KBM-7 (cell line): ENCODE measurements at places on chromosomes 11 and 22.

DNA sequence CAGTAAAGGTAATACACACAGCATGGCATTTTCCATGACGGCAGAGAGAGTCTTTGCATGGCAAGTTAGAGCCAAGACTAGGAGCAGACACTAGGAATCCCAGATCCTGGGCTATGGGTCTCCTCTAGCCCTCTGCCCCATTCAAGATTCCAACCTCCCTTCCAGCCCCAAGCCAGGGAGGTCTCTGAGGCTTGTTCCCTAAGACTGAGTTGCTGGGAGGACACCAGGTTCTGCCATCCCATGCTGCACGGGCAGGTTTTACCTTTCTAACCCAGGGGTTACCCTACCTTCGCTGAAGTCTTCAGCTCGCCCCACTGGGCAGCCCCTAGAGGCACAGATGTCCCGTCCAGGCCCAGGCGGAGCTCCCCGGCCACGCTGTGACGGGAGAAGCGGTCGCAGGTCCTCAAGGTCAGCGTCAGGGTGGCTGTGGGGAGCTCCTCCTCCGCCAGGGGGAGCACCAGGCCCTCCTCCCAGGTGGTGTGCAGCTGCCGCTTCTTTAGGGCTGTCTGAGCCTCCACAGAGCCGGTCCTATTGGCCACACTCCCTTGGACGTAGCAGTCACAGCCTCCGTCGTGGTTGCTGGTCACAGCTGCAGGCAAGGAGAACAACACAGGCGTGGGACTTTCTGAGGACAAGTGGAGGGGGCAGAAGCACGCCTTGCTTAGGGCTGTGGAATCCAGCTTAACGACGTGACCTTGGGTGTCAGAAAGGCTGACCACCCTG, 33.8 kb downstream of the SYT13 start:
- peak; percentile 56 for DNase-seq

- DNase-seq: peak; percentile 9
Measured at GRCh38 chr11:5847711-5848110, 6.0 kb upstream of the OR52E6 start.

DNA sequence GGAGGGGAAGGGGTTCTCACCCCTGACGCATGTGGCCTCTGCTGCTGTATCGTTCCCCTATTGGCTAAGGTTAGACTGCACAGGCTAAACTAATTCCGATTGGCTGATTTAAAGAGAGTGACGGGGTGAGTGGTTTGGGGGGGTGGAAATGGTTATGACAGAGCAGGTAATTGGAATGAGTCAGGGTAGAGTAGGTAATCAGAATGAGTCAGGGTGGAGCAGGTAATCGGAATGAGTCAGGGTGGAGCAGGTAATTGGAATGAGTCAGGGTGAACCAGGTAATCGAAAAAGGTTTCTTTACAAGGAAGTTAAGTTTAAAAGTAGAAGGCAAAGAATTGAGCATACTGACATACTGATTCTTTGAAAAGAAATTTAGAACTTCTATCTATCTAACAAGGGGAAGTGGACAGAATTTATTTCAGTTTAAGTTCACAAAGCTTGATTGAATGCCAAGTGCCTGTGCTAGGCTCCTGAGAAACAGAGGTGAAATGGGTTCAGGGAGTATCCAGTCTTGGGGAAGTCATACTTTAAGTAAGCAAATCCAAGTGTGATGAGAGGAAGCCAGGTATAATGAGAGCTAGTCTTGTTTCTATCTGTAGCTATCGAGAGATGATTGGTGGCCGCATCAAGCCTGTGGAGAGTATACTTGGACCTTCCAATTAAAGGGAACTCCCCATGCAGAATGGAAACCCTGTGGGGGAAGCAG, 58.0 kb downstream of the C11orf91 start:
- no peak for DNase-seq

DNA sequence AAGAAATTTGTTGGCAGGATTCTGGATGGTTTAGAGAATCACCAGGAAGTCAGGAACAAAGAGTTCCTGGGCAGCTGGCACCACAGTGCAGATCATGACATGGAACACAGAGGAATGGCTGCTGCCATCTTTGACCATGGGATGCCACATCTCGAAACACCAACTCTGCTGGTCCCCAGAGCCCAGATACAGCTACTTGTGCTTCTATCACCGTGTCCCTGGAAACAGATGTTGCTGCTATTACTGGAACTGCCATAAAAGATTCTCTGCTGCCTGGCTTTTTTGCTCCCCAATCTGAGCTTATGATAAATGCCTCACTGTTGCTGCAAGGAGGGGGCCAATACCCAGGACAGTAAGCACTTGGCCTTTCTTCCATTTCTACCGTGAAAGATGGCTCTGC, 185.2 kb downstream of the CSNK2A3 start:
- no peak for DNase-seq

- no peak for DNase-seq
Measured at GRCh38 chr11:82406611-82407010, 327.1 kb downstream of the FAM181B start.

DNA sequence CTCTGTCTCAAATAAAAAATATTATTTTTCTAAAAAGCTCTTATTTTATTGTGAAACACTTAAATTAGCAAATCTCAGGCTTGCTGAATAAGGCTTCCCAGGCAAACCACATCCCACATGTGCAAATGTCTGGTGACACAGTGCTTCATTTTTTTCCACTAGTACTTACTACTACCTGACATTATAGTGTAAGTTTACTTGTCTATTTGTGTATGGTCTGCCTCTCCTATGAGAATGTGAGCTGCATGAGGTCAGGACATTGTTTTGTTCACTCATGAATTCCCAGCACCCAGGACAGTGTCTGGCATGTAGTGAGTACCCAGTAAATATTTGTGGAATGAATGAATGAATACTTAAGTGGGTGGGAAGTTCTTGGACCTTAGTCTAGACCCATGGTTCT, 103.1 kb downstream of the PTPRJ start:
- no peak for DNase-seq

DNA sequence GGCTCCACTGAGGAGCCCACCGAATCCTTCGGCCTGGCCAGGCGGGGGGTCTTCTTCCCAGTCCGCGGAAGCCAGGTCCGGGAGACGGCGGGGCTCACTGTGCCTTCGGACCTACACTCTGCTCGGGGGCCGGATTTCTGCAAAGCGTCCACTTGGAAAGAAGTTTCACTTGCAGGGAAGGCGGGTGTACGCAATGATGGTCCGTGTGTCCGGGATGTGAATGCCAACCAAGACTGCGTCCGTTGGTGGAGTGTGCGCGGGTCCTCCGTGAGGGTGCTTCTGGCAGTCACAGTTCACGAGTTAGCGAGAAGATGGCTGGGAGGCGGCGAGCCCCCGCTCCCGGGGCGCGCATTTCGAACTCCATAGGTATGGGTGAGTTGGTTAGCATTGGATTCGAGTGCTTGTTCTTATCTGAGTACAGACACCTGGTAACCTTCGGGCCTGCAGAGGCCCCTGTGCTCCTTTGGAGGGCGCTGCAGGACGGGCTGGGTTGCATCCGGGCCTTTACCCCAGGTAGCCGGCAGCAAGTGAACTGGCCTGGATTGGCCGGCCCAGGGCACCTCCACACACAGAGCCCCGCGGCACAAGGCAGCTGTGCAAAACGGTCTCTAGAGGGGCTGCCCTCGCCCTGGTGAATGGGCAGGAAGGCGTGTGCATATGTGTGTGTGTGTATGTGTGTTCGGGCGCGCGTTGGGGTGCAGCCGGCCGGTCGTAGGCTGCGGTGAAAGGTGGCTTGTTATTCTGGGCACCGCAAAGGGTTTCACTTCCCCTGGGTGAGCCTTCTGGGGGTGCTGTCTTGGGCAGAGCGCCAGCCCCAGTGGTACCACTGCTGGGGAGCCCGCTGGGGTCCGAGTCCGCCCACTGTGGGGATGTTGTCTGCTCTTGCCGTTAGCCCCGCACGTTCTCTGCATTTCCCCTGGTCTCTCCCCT, 13.3 kb upstream of the CYP2R1 start:
- DNase-seq: no peak

DNA sequence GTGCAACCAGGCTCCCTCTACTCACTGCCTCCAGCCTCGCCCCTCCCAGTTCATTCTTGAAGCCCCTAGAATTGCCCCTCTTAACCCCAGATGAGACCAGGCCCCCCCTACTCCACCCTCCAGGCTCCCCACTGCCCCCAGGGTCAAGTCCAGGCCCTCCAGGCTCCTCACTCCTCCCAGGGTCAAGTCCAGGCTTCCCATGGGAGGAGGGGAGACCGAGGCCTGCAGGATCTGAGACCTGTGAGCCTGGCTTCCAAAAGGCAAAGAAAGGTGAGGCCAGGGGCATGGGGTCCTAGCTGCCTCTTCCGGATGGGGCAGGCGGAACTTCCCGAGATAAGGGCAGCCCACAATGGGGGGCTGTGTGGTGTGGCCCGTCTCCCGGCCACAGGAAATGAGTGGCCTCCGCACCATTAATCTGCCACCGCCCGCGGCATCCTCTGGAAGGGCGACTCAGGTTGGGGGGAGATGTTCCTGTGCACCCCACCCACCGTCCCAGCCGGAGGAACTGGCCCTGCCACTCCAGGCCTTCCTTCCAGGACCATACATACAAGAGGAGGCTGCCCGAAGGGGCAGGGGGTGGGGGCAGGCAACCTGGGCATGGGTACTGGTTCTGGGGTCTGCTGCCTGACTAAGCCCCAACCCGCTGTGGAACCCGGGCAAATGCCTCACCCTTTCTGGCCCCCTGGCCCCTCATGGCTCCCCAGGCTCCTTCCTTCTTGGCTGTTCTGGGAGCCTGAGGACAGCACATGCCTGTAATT, 35.1 kb upstream of the WNT11 start:
- no peak for DNase-seq

DNA sequence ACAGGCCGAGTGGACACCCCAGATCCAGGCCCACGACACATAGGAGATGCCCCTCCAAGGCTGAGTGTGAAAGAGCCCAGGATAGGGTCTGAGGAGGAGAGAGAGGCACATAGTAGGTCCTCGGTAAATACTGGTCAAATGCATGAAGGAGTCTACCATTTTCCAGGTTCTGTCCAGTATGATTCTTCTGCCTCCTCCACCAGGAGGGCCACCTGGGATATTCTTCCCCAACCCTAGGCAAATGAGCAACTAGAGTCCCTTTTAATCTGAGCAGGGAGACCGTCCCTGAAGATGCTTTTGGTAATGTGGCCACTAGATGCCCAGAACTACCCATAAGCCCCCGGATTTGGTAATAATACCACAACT, 6.7 kb downstream of the PDGFB start:
- no peak for DNase-seq

DNA sequence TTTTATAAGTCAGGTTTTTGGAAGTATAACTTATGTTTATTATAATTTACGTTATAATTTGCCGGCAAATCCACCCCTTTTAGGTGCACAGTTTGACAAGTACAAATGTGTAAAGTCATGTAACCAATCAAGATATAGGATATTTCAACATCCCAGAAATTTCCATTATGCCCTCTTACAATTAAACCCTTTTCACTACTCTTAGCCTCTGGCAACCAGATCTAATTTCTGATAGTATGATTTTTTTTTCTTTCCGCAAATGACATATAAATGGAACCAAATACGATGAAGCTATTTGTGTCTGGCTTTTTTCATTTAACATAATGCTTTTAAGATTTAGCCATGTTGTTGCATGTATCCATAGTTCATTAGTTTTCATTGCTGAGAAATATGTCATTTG, 69.5 kb upstream of the HTATIP2 start:
- no peak for DNase-seq

GRCh38 chr11:118838905-118839553, 44.7 kb upstream of the CXCR5 start:
- DNase-seq: no peak

GRCh38 chr22:27750584-27751265, 50.8 kb downstream of the MN1 start:
- DNase-seq: no peak

- DNase-seq: no peak
Measured at GRCh38 chr11:82988936-82989627, 82.6 kb downstream of the RAB30 start.

DNA sequence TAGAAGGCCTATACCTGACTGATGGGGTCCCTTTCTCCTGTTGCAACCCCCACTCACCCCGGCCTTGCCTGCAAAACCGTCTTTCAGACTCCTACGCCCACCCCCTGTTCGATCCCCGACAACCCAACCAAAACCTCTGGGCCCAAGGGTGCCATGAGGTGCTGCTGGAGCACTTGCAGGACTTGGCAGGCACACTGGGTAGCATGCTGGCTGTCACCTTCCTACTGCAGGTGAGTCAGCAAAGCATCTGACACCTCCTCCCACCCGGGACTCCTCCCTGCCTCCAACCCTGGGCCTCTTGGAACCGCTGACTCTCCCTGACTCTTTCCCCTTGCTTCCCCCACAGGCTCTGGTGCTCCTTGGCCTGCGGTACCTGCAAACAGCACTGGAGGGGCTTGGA, 1.2 kb downstream of the ROM1 start:
- no peak for DNase-seq

DNA sequence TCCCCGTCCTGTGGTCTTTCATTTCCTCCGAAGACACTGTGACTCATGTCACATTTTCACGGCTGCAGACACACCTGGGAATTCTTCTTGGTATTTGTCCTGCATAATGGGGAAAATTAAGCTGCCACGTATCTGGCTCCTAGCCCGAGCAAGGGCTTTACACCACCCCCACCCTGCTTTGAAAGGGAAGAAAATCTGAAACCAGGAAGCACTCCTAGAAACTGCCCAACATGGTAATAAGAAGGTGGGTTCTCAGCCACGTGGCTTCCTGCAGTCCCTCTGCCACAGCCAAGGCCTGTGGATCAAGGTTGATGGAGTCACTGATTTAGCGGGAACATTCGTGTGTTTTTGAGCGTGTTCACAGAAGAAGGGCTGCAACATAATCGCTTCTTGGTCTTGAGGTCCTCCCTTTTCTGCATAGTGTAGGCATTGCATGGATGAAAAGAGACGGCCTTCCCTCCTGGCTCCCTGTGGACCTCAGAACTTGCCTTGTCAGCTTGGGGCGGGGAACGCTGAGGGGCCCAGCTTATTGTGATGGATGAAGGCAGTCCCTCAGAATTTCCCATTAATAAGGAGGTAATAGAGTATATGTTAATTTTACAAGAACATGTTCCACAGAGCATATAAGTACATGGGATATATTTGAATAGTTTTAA, 292.0 kb downstream of the NTM start:
- no peak for DNase-seq

GRCh38 chr11:33259869-33260268, 2.7 kb downstream of the HIPK3 start:
- peak; percentile 33 for DNase-seq

- DNase-seq: no peak
Measured at GRCh38 chr11:86099874-86100273, 31.0 kb upstream of the PICALM start.

DNA sequence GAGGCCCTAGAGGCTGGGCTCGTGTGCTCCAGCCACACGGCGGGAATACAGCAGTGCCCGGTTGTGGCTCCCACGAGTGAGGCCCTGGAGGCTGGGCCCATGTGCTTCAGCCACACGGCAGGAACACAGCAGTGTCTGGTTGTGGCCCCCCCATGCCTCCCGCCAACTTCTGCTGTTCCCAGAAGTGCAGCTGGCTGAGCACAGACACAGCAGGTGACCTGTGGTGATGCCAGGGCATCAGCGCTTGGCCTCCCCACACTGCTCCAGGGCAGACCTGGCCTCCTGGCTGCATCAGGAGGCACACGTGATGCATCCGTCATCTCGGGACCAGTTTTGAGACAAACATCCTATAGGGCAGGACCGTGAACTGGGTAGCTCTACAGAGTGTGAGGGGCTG, 110.3 kb downstream of the KCNQ1OT1 start:
- no peak for DNase-seq

- DNase-seq: peak; percentile 63
Measured at GRCh38 chr11:122981388-122982264, at the start of gene BSX. BSX (minus strand) TSS chr11:122981834; CDS start chr11:122981671, 163 bp downstream.
